ENCODE measurements at places on chromosomes 6 and 20.

- no peak for DNase-seq
Observed at GRCh38 chr6:33676416-33677142, 34.9 kb downstream of the UQCC2 start.

DNA sequence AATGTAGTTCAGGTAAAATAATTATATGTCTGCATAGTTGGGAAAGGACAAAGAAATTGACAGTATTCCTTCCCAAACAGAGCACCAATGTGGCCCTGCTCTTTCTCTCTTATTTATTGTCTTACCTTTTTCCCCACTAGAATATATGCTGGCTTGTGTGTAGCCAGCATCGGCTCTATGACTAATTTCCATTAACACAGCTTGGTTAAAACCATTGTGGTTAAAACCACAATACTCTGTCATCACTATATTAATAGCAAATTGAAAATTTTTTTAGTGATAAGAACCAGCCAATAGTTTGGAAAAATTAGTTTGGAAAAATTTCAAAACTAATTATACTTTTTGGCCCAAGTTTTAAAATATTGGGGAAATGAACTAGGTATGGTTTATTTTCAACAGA is 535.1 kb downstream of the UTRN start:
- no peak for DNase-seq

- no peak for DNase-seq
Observed at GRCh38 chr6:12097791-12098190, 85.7 kb downstream of the HIVEP1 start.

- DNase-seq: peak; percentile 26
Observed at GRCh38 chr6:66496659-66497058, 789.6 kb upstream of the EYS start.

GRCh38 chr6:15893556-15894253 is 230.9 kb upstream of the DTNBP1 start:
- DNase-seq: peak; percentile 50

GRCh38 chr20:48406498-48406897 is 421.3 kb downstream of the PREX1 start:
- DNase-seq: no peak

DNA sequence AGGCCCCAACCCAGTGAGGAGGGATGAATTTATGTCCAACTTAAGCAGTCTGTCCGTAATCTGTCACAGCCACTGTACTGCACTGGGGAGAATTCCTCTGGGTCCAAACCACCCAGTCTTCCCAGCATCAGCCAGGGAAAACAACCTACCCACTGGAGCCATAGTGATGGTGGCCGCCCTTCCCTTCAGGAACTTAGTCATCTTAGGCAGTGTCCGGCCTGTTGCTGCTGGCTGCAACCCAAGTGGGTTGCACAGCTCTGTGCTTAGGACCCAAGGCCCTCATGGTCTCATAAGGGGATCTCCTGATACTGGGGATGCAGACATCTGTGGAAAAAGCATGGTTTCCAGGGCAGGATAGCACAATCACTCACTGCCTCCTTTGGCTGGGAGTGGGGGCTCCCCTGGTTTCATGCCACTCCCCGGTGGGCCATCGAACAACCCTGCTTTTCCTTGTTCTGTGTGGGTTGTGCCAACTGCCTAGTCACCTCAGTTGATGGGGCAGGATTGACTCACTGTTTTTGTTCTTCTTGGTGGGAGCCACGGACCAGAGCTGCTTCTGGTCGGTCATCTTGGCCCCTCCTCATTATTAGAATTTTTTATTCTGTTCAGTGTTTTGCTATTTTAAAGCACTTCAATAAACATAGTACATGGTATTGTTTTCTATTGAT is 591.9 kb downstream of the DOK5 start:
- no peak for DNase-seq

GRCh38 chr6:4412488-4412887 is 277.1 kb upstream of the ECI2 start:
- DNase-seq: no peak

- no peak for DNase-seq
Observed at GRCh38 chr6:42818416-42818815, 36.6 kb downstream of the BICRAL start.

- no peak for DNase-seq
Observed at GRCh38 chr6:149335924-149336608, 18.6 kb downstream of the TAB2 start.

DNA sequence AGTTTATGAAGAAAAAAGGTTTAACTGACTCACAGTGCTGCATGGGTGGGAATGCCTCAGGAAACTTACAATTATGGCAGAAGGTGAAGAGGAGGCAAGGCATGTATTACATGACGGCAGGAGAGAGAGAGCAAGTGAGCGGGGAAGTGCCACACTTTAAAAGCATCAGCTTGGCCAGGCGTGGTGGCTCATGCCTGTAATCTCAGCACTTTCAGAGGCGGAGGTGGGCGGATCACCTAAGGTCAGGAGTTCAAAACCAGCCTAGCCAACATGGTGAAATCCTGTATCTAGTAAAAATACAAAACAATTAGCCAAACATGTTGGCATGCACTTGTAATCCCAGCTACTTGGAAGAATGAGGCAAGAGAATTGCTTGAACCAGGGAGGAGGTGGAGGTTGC is 213.3 kb upstream of the THEMIS start:
- DNase-seq: no peak

- DNase-seq: no peak
Observed at GRCh38 chr20:4567170-4567569, 154.5 kb upstream of the PRND start.

- DNase-seq: no peak
Observed at GRCh38 chr6:135179920-135180541, 1.1 kb upstream of the MYB start.

DNA sequence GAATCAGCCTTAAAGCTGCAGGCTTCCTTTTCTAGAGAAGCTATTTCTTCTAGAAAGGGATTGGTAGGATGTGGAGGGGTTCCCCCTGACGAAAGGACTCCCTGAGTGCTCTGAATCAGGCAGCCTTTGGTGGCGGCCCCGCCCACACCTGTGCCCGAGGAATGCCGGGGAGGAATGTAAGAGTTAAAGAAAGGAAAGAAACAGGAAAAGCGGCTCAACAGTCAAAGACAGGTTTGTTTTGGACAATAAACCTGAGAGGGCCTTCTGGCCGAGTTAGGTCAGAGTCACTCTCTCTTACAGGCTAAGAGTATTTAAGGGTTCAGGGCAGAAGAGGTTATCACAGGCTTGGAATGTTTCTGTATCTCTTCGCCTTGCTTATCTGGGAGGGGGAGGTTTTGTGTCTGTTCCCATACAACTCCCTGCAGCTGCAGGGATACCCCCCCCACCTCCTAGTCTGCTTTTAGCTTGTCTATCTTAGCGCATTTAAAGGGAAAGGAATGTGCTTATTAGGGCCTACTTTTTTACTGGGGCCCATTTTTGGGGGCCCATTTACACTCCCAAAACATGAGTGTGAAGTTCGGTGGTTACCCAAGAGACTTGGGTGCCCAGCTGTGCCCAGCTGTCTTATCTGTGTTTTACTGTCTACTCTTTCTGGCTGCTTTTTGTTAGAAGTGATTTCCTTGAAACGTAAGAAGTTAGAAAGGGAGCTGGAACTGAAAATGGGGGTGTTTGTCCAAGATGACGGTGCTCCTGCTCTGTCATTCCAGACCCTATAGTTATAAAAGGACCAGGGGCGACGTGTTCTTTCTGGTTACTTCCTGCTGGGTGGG is 32.8 kb downstream of the DYNLT1 start:
- no peak for DNase-seq

- DNase-seq: no peak
Observed at GRCh38 chr6:1418471-1419191, 29.3 kb downstream of the FOXF2 start.

GRCh38 chr20:11159728-11160127 is 485.9 kb upstream of the JAG1 start:
- DNase-seq: no peak

DNA sequence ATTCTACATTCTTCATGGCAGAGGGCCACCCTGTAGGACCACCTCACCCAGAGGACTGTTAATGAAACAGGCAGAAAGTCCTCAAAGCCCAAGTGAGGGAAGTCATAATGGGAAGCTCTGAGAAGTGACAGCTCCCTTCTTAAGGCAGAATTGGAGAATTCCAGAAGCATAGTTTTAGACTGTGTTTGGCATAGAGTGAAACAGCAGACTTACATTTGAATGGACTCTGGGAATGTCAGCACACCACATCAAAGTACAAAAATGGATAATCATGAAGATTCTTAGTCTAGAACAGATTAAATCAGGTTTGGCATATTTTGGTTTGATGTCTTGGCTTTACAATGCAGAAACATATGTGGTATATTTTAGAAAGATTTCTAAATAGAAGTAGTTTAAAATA is 17.9 kb downstream of the SH3BGRL2 start:
- DNase-seq: no peak

DNA sequence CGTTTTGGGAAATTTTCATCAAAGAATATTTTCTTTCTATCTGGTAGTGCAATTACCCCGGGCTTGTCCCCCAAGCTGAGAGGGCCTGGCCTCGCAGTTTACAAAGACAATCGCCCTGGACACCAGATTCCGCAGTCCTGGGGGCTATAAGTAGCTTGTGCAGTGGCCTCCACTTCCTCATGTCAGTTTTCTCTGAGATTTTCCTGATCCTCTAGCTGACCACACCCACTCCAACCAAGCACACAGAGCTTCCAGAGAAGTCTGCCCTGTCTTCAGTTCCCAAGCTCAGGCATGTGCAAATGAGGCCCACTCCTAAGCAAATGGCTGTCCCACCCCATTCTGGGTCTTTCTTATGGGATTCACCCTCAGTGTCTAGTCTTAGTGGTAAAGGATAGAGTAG is 245.3 kb downstream of the MAFB start:
- DNase-seq: no peak

DNA sequence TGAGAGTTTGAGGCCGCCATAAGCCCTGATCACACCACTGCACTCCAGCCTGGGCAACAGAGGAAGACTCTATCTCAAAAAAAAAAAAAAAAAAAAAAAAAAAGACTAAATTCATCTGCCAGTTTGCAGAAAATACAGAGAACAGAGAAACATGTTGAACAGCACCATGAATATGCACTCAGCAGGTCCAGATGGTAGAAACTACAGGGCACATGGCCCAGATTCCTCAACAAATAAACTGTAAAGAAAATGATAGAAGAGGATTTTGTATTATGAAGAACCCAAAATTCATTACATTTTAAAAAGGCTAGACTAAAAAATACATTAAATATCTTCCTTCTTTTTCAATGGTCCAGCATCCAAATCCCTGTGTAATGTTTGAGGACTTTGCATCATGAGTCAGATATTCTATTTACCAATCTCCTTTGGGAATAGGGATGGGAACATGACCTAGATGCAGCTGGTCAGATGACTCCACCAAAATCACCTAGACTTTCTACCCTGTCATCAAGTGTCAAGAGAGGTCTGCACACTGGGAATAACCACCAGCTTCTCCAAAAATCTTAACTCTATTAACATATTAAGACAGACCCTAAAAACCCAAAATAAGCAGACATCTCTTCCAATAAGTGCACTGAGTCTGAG is 189.1 kb upstream of the TCF21 start:
- DNase-seq: no peak

DNA sequence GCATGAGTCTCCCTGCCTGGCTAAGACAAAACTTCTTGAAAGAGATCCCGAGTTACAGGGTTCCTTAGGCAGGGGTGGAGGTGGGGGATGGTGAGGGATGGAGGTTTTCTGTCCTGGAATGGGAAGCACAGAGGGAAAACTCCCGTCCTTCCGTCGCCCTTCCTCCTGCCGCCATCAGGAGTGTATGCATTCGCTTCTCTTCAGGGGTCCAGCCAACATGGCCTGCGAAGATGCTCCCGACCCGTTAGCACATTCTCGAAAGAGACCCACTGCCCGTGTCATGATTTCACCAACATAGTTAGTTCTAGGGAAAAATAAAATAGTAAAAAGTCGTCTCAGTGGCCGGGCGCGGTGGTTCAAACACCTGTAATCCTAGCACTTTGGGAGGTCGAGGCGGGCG is 37.1 kb downstream of the KIF25 start:
- DNase-seq: no peak

DNA sequence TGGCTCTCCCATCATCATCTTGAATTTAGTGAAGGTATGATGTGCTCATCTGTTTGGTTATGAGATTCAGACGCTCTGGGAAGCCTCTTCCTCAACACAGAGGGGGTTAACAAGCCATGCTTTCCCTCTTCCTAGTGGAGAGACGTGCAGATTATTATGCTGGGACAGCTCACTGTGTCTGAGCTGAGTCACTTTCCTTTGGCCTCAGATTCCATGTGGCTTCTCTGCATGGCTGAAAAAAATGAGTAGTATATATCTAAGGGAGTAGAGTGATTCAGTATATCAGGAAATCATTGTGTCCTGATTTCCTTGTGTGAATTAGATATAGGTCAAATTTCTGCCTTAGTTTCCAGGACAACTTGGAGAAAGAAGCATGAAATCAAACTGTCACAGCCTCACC is 52.6 kb downstream of the FIG4 start:
- no peak for DNase-seq

- no peak for DNase-seq
Observed at GRCh38 chr20:4781637-4782377, 60.1 kb downstream of the PRND start.

GRCh38 chr6:16684896-16685554 is 76.2 kb downstream of the ATXN1 start:
- no peak for DNase-seq

DNA sequence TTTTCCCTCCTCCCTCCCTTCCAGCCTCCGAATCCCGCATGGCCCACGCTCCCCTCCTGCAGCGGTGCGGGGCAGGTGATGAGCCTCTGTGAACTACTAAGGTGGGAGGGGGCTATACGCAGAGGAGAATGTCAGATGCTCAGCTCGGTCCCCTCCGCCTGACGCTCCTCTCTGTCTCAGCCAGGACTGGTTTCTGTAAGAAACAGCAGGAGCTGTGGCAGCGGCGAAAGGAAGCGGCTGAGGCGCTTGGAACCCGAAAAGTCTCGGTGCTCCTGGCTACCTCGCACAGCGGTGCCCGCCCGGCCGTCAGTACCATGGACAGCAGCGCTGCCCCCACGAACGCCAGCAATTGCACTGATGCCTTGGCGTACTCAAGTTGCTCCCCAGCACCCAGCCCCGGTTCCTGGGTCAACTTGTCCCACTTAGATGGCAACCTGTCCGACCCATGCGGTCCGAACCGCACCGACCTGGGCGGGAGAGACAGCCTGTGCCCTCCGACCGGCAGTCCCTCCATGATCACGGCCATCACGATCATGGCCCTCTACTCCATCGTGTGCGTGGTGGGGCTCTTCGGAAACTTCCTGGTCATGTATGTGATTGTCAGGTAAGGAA is at the start of gene OPRM1:
Gene OPRM1, plus strand, starts transcription at position 10 of the 612 bp plus-strand sequence. Its CDS starts 305 bp downstream, at position 315.
- no peak for DNase-seq

GRCh38 chr6:98514073-98514720 is 320.2 kb upstream of the POU3F2 start:
- peak; percentile 4 for DNase-seq

- DNase-seq: no peak
Observed at GRCh38 chr20:62066983-62067433, 1.3 kb upstream of the TAF4 start.

DNA sequence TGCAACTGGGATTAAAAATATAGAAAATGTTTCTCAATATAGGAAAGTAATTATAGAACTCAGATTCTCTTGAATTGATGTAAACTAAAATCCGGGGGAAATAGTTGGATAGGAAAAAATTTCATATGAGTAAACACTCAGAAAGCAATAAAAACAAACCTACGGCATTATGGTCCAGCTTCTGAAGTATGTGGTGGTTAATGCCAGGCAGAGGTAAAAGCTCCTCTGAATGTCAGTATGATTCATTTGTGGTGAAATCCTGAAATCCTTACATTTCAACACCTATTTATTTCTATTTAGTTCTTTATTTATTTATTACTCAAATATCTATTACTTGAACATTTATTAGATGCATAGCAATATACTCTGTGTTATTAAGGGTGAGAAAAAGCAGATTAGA is 145.1 kb downstream of the RIMS1 start:
- DNase-seq: no peak

All from NCI-H526 treated with DMSO at 0.1 percent for 48 hours (cell line).